HepG2 (cell line): ENCODE measurements at places on chromosomes 16 and 17. TPM values are rescaled to one million over a fixed set of nuclear protein-coding genes. Genes with fewer than 3 reads are reported as not detected.

GRCh38 chr16:87297918-87298631 lies 19.1 kb downstream of the C16orf95 start:
- H3K27ac ChIP-seq, result no peak overlapping the region
- DNase-seq, result peak; percentile 54
- no peaks in the 10 kb centered on the region for H3K27me3 ChIP-seq
- H3K4me1 ChIP-seq, result peaks cover 25% of the 10 kb centered on the region
- H3K36me3 ChIP-seq, result no peaks in the 10 kb centered on the region; the same call in 1 of the 2 replicates

DNA sequence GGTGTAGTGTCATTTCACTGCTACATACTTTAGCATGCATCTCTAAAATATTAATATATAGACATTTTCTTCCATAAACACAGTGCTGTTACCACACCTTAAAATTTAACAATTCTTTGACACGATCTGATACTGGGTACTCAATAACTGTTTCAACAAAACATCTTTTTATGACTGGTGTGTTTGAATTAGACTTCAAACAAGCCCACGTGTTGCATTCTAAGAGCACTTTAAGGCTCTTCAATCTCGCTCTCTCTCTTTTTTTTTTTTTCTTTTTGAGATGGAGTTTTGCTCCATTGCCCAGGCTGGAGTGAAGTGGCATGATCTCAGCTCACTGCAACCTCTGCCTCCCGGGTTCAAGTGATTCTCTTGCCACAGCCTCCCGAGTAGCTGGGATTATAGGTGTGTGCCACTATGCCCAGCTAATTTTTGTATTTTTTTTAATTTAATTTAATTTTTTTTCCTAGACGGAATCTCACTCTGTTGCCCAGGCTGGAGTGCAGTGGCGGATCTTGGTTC lies 15.8 kb upstream of the SLC46A1 start:
- H3K4me3 ChIP-seq, result no peak overlapping the region
- H3K27ac ChIP-seq, result no peak overlapping the region
- no peak for DNase-seq
- no peaks in the 10 kb centered on the region for H3K36me3 ChIP-seq
- H3K27me3 ChIP-seq, result peaks cover 3% of the 10 kb centered on the region; the same call in 1 of the 3 replicates

GRCh38 chr16:12548270-12548983 lies 255.3 kb downstream of the CPPED1 start:
- no peaks in the 10 kb centered on the region for H3K36me3 ChIP-seq
- peaks cover 37% of the 10 kb centered on the region for H3K4me1 ChIP-seq
- no peak for DNase-seq

DNA sequence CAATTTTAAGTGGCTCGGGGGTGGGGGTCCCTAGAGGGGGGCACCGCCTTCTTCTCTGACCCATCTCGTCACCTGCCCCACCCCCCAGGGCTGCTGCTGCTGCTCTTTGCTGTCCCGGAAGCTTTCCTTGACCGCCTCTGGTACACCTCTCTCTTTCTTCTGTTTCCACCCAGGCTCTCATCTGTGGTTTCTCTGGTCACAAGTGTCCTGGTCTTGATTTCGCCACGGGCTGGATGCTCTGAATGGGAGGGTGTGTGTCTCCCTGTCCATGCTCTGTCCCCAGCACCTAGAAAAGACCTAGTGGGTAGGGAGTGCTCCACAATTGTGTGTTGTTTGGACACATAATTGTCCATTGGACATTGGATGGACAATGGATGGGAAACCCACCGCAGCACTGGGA lies 134.7 kb upstream of the CIBAR2 start:
- H3K27me3 ChIP-seq, result no peaks in the 10 kb centered on the region; the same call in 1 of the 2 replicates
- H3K4me3 ChIP-seq, result no peak overlapping the region
- H3K4me1 ChIP-seq, result no peaks in the 10 kb centered on the region; the same call in 1 of the 2 replicates
- no peaks in the 10 kb centered on the region for H3K36me3 ChIP-seq

DNA sequence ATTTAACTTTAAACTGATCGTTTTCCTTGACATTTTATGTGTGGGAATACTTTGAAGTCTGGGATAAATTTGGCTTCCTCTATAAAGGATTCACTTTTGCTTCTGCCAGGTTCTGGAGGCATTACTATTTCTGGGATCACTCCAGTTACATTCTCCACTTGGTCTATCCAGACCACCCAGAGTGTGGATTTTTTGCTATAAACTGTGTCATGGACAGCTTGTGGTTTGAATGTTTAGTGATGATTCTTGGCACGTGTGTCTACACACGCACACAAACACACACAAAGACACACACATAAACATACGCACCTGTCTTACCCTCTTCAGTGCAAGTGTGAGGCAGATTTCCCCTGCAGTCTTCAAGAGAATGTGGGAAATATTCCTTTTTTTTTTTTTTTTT lies 27.4 kb upstream of the MSI2 start:
- peaks cover 6% of the 10 kb centered on the region for H3K27me3 ChIP-seq
- no peaks in the 10 kb centered on the region for H3K36me3 ChIP-seq

DNA sequence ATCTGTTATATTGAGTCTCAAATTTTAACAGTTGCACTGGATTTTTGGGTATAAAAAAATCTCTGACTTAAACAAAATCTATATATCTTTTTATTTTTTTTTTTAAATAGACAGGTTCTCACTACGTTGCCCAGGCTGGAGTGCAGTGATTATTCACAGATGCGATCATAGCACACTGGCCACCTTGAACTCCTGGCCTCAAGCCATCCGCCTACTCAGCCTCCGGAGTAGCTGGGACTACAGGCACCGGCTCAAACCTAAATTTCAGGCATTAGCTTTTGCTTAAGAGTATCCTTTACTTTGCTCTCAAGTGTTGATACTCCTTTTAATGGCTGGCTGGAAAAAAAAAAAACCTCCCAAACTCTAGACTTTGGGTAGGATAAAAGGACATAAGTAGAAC lies 61.6 kb downstream of the RPGRIP1L start:
- H3K4me3 ChIP-seq, result no peak overlapping the region
- DNase-seq, result no peak
- no peaks in the 10 kb centered on the region for H3K27me3 ChIP-seq
- H3K36me3 ChIP-seq, result peaks cover 1% of the 10 kb centered on the region; the same call in 1 of the 2 replicates

GRCh38 chr17:1906662-1907101 lies 76.9 kb downstream of the RPA1 start:
- peaks cover 44% of the 10 kb centered on the region for H3K4me1 ChIP-seq
- no peaks in the 10 kb centered on the region for H3K36me3 ChIP-seq
- peaks cover 30% of the 10 kb centered on the region for H3K27me3 ChIP-seq
- H3K27ac ChIP-seq, result no peak overlapping the region

DNA sequence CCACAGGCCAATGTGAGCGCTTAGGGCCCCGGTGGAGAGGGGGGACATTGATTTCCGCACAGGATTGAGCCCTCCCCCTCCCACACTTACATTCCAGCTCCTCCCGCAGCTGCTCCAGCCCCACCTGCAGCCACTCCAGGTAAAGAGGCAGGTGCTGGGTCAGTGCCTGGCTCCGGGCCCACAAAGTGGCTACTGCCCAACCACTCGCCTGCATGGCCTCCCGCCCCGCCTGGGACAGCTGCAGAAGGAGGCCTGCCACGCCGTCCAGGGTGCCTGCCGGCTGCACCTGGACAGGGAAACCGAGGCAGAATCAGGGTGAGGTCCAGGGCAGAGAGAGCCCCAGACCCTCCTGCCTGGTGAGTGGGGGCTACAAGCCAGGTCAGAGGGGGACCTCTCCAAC lies 46.3 kb downstream of the RMI2 start:
- peaks cover 46% of the 10 kb centered on the region for H3K4me1 ChIP-seq
- H3K36me3 ChIP-seq, result no peaks in the 10 kb centered on the region
- H3K27me3 ChIP-seq, result peaks cover 43% of the 10 kb centered on the region
- H3K27ac ChIP-seq, result no peak overlapping the region
- H3K4me3 ChIP-seq, result no peak overlapping the region

- DNase-seq, result peak; percentile 49
- H3K4me3 ChIP-seq, result no peak overlapping the region
- H3K27me3 ChIP-seq, result peaks cover 33% of the 10 kb centered on the region; the same call in 2 of the 3 replicates
- H3K4me1 ChIP-seq, result peaks cover 18% of the 10 kb centered on the region
- H3K36me3 ChIP-seq, result no peaks in the 10 kb centered on the region
These were observed 3.1 kb upstream of the KRT36 start for GRCh38 chr17:41492771-41493170.

DNA sequence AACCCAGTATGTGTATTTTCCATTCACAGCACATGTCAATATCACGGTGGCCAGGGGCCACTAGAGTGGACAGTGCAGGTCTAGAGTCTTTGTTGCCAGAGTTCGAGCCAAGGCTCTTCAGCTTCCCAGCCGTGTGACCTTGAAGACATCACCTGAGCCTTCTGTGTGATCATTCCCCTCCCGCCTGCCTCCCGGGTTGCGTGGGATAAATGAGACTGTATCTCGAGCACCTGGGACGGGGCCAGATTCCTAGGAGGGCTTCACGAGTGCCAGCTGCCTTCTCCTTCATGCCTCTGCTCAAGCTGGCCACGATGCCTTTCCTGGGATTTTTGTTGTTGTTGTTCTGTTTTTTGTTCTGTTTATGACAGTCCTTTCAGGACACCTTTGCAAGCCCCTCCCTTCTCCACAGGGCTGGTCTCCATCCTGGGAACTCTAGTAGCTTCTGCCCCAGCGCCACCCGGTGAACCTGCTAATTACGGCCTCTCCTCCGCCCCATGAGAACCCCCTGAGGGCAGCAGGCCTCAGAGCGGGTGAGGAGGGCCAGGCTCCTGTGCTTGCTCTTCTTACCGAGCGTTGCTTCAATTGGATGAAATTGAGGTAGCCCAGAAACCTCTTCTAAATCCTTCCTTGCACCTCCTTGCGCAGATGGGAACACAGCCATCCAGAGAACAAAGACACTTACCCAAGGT lies 3.9 kb downstream of the SPNS2 start:
- H3K4me1 ChIP-seq, result peaks cover 22% of the 10 kb centered on the region
- no peaks in the 10 kb centered on the region for H3K36me3 ChIP-seq
- H3K4me3 ChIP-seq, result no peak overlapping the region
- peaks cover 68% of the 10 kb centered on the region for H3K27me3 ChIP-seq

GRCh38 chr17:70622368-70623260 lies 453.3 kb downstream of the KCNJ2 start:
- no peaks in the 10 kb centered on the region for H3K27me3 ChIP-seq
- DNase-seq, result no peak
- no peaks in the 10 kb centered on the region for H3K4me1 ChIP-seq

GRCh38 chr16:51062039-51062438 lies 89.0 kb downstream of the SALL1 start:
- no peak overlapping the region for H3K27ac ChIP-seq
- DNase-seq, result peak; percentile 26
- no peaks in the 10 kb centered on the region for H3K27me3 ChIP-seq
- no peak overlapping the region for H3K4me3 ChIP-seq

GRCh38 chr17:49952209-49952911 lies 16.6 kb upstream of the DLX4 start:
- DNase-seq, result peak; percentile 78
- peaks cover 53% of the 10 kb centered on the region for H3K27me3 ChIP-seq
- H3K4me1 ChIP-seq, result peaks cover 22% of the 10 kb centered on the region
- no peak overlapping the region for H3K4me3 ChIP-seq
- H3K36me3 ChIP-seq, result no peaks in the 10 kb centered on the region
- no peak overlapping the region for H3K27ac ChIP-seq

DNA sequence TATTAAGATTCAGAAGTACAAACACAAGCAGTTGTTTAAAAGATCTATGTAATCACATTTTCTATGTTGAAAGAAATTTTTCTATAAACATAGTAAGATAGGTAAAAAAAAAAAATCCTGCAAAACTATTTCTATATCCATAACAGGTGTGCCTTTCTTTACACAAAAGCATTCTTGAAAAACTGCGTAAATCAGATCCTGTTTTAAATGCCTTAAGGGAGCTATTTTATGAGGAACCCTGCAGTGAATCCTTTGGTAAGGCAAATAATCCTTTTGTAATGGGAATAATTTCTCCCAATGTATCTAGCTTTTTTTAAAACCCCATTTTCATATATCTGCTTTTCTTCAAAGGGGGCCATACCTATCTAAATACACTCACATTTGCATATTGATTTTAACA lies 157.3 kb downstream of the AATF start:
- DNase-seq, result no peak
- no peaks in the 10 kb centered on the region for H3K27me3 ChIP-seq
- no peak overlapping the region for H3K4me3 ChIP-seq
- H3K4me1 ChIP-seq, result no peaks in the 10 kb centered on the region

GRCh38 chr17:67289181-67289876 lies 44.3 kb upstream of the HELZ start:
- H3K4me1 ChIP-seq, result peaks cover 17% of the 10 kb centered on the region
- DNase-seq, result no peak
- no peak overlapping the region for H3K4me3 ChIP-seq
- H3K36me3 ChIP-seq, result no peaks in the 10 kb centered on the region
- H3K27me3 ChIP-seq, result no peaks in the 10 kb centered on the region

DNA sequence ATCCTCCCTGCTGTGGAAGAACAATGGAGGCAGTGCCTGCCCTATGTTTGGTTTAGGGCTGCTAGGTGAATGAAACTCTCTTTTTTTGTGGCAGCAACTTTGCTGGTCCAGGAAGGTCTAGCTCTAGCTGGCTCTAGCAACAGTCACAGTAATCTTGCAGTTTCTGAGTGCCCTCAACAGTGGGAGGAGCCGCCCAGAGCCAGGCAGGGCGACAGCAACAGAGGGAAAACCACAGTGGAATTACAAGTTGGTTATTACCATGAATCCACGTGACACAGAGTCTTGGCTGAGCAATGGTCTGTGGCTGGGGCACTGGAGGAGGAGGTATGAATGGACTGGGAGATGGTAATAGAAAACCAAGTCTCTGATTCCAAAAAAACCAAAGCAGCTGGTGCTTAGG lies 10.3 kb downstream of the HSPB9 start:
- peaks cover 30% of the 10 kb centered on the region for H3K36me3 ChIP-seq
- no peak overlapping the region for H3K4me3 ChIP-seq
- H3K27ac ChIP-seq, result no peak overlapping the region
- H3K27me3 ChIP-seq, result no peaks in the 10 kb centered on the region

DNA sequence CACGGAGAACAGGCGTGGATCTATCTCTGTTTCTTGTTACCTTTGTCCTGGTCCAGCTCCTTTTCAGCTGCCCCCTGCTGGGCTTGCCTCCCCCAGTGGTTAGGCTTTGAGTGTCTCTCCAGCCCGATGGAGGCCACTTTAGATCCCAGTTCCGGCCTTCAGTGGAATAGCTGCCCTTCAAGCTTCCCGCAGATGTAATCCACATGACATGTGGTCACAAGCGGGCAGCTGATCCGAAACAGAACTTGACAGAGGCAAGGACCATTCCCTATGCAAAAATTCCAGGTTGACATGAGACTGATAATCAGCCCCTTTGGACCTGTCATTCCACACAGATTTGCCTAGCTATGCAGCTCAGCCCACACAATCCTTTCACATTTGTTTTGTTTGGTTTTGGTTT lies 40.6 kb upstream of the AQP8 start:
- H3K4me3 ChIP-seq, result no peak overlapping the region
- peak overlapping the region; percentile 4 for H3K27ac ChIP-seq
- H3K4me1 ChIP-seq, result peaks cover 40% of the 10 kb centered on the region
- no peaks in the 10 kb centered on the region for H3K27me3 ChIP-seq
- DNase-seq, result no peak
- peaks cover 4% of the 10 kb centered on the region for H3K36me3 ChIP-seq

TAF1C gene
- total RNA-seq, result 8.3 and 15.6 TPM in 2 replicates

PYY gene
- not detected in 2 replicates for total RNA-seq

ABCC6 gene
- total RNA-seq, result 69.0 and 105 TPM in 2 replicates

KRT20 gene
- total RNA-seq, result 0.13 and 0.14 TPM in 2 replicates

CMTM3 gene
- 20.6 and 29.2 TPM in 2 replicates for total RNA-seq

PLLP gene
- total RNA-seq, result 39.5 and 60.6 TPM in 2 replicates

PDIA2 gene
- 0.35 and 0.60 TPM in 2 replicates for total RNA-seq

CRYM gene
- 1.9 and 2.4 TPM in 2 replicates for total RNA-seq

MFSD6L gene
- not detected in 2 replicates for total RNA-seq

KRTAP1-1 gene
- not detected in 2 replicates for total RNA-seq
